CD4-positive, alpha-beta memory T cell (primary cell): ENCODE measurements at places on chromosomes 5 and 9. TPM values are rescaled to one million over a fixed set of nuclear protein-coding genes. Genes with fewer than 3 reads are reported as not detected.

- no peak overlapping the region for H3K4me3 ChIP-seq
- H3K4me1 ChIP-seq: peaks cover under 1% of the 10 kb centered on the region
- H3K27ac ChIP-seq: no peak overlapping the region
- no peak for DNase-seq
Observed at GRCh38 chr5:180202939-180203573, 6.0 kb downstream of the RASGEF1C start.

- H3K4me3 ChIP-seq: no peak overlapping the region
- peaks cover 41% of the 10 kb centered on the region for H3K36me3 ChIP-seq
- no peak overlapping the region for H3K27ac ChIP-seq
- DNase-seq: no peak
- H3K27me3 ChIP-seq: no peaks in the 10 kb centered on the region
Observed at GRCh38 chr9:96486386-96487028, 36.5 kb downstream of the HABP4 start.

- no peaks in the 10 kb centered on the region for H3K36me3 ChIP-seq
- no peak overlapping the region for H3K4me3 ChIP-seq
- H3K27ac ChIP-seq: no peak overlapping the region
- no peak for DNase-seq
Observed at GRCh38 chr5:38888041-38888440, 42.2 kb downstream of the OSMR start.

- H3K4me3 ChIP-seq: no peak overlapping the region
- H3K27ac ChIP-seq: no peak overlapping the region
- no peak for DNase-seq
- no peaks in the 10 kb centered on the region for H3K36me3 ChIP-seq
Observed at GRCh38 chr5:34674187-34674586, 18.1 kb downstream of the RAI14 start.

ZBED3 gene
- total RNA-seq: 0.67 TPM

IL3 gene
- not detected for total RNA-seq

OR13D1 gene
- total RNA-seq: not detected
